Neural progenitor cell (in vitro differentiated cells): ENCODE measurements at places on chromosomes 7 and 10.

DNA sequence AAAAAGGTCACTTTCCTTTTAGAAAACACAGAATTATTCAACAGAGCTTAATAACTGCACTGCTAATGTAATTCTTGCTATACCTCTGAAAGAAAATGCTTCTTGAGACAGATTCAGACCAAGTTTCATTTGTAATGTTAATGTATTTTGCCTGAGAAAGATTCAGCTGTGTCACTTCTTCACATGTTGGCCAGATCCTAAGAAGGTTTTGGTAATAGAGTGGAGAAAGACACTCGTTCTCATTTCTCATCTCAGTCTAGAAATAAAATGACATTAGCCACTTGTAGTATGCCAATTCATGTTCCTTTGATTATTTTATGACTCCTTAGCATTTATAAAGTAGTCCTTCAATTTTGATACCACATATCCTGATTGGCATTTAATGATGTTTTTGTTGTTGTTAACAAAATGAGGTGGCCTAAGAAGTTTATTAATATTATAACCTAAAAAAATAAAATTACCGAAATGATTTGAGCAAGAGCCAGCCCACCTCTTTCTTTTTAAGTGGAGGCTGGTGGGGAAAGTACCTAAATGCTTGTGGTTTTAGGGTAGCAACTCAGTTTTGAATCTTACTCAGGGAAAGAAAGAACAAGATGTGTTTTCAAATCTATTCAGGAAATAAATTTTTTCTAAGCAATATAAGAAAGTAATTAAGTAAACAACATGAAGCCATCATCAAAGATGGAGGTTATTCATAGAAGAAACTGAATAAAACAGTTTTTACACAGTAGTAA lies 16.4 kb upstream of the ELAPOR2 start:
- no peak overlapping the region for H3K4me3 ChIP-seq
- no peaks in the 10 kb centered on the region for H3K27me3 ChIP-seq
- no peaks in the 10 kb centered on the region for H3K4me1 ChIP-seq

DNA sequence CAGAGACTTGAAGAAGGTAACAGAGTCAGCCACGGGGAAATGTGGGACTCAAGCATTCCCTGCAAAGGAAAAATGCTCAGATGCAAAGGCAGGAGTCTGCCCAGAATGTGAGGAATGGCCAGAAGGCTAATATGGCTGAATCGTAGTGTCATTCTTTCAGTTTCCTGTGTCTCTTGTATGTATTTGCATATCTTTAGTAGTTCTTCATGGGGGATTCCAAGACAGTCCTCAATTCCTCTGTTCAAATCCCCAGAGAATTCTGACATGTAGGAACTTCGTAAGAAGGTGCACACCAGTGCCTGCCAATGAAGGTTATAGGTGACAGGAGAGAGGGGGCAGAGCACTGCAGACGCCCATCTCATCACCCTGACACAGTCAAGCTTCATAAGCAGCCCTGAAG lies 154.4 kb downstream of the CACNB2 start:
- no peak overlapping the region for H3K4me3 ChIP-seq
- H3K27ac ChIP-seq: no peak overlapping the region
- H3K36me3 ChIP-seq: no peaks in the 10 kb centered on the region
- no peaks in the 10 kb centered on the region for H3K4me1 ChIP-seq

- DNase-seq: no peak
- H3K36me3 ChIP-seq: no peaks in the 10 kb centered on the region
- no peak overlapping the region for H3K27ac ChIP-seq
- no peaks in the 10 kb centered on the region for H3K27me3 ChIP-seq
Measured at GRCh38 chr7:116329686-116330503, 119.6 kb downstream of the TES start.

DNA sequence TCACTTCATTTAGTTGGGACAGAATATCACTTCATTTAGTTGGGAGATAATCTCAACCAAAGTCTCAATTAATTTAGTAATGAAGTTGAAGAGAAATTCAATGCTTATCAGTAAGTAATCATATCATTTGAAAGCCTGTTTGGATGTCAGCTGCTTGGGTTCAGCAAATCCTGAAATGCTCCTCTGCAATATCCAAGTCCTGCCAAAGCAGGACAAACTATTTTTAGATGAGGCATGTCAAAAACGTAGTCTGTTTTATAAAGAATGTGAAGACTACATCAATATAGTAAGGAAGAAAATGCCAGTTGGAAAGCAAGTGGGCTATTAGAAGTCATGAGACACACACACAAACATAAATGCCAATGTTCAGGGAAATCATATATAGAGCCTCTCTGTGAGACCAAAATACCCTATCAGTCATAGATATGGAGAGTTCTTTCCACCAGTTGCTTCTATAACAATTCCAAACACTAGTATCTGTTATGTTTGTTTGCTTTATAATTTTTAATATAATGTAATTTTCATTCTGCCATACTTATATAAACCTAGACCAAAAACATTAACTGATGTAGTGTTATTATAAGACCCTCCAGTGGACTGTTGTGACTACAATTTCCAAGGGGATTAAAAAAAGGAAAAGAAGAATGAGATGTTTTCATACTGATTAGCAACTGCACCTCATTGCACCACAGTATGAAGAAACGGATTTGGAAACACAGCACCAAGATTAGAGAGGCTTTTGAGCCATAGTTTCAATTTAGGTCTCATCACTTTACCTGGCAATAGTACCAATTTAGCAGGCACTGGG lies 160.7 kb downstream of the LRRTM3 start:
- no peak overlapping the region for H3K4me3 ChIP-seq
- no peak overlapping the region for H3K27ac ChIP-seq
- no peaks in the 10 kb centered on the region for H3K27me3 ChIP-seq
- H3K4me1 ChIP-seq: peaks cover 3% of the 10 kb centered on the region
- DNase-seq: no peak
- no peaks in the 10 kb centered on the region for H3K36me3 ChIP-seq

- no peaks in the 10 kb centered on the region for H3K4me1 ChIP-seq
- H3K27me3 ChIP-seq: no peaks in the 10 kb centered on the region
- H3K27ac ChIP-seq: no peak overlapping the region
- no peaks in the 10 kb centered on the region for H3K36me3 ChIP-seq
Measured at GRCh38 chr7:49564379-49564714, 209.1 kb upstream of the VWC2 start.

GRCh38 chr7:48933549-48934085 lies 9.3 kb downstream of the CDC14C start:
- DNase-seq: no peak
- H3K36me3 ChIP-seq: no peaks in the 10 kb centered on the region
- no peaks in the 10 kb centered on the region for H3K27me3 ChIP-seq
- H3K4me3 ChIP-seq: no peak overlapping the region

DNA sequence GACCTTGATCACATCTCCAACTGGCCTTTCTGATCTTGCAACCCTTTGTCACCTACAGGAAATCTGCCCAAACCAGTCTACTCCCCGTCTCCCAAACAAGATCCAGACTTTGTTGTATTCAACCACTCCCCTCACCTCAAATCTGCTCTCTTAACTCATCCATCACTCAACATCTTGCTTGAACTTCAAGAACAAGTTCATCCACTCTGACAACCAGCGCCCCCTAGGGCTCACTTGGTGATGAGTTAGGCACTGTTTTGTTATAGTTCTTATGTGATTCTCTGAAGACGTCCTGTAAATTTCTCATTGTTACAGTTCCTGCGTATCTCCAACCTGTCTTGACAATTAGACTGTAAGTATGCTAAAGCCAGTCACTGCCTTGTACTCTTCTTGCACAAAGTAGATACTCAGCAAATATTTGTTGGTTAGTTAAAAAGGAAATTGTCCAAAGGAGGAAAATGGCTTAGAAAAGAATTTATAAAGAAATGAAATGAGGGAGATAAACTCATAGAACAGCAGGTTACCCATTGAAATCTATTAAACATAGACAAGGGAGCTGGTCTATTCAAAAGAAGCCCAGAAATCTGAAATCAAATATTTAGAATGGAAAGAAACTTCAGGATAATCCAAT lies 5.3 kb downstream of the FRMD4A start:
- no peaks in the 10 kb centered on the region for H3K36me3 ChIP-seq
- no peaks in the 10 kb centered on the region for H3K27me3 ChIP-seq
- no peak overlapping the region for H3K27ac ChIP-seq
- no peak overlapping the region for H3K4me3 ChIP-seq

DNA sequence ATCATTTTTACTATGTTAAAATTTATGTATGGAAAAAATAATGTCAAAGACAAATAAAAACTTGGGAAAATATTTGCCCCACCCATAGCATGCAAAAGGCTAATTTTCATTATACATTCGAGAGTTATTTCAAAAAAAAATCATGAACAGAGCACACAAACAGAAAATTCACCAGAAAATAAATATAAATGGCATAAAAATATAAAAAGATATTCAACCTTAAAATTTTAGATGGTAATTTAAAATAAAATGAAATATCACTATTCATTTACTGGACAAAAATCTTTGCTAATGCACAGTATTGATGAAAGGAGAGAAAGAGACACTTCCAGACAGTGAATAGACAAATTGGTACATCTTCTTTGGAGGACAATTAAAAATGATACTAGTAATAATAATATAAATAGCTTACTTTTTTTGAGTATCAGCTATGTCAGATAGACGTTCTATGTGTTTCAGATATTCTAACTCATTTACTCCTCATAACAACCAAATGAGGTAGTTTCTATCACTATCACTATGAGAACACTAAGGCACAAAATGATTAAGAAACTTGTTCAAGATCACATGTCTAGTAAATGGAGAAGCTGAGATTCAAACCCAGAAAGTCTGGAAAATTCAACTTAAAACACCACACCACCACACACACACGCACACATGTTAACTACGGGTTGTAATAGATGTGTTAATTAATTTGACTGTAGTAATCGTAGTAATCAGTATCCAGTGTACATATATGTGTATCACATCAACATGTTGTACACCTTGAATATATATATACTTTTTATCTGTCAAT lies 63.0 kb downstream of the CCDC71L start:
- H3K4me1 ChIP-seq: no peaks in the 10 kb centered on the region
- H3K36me3 ChIP-seq: no peaks in the 10 kb centered on the region

DNA sequence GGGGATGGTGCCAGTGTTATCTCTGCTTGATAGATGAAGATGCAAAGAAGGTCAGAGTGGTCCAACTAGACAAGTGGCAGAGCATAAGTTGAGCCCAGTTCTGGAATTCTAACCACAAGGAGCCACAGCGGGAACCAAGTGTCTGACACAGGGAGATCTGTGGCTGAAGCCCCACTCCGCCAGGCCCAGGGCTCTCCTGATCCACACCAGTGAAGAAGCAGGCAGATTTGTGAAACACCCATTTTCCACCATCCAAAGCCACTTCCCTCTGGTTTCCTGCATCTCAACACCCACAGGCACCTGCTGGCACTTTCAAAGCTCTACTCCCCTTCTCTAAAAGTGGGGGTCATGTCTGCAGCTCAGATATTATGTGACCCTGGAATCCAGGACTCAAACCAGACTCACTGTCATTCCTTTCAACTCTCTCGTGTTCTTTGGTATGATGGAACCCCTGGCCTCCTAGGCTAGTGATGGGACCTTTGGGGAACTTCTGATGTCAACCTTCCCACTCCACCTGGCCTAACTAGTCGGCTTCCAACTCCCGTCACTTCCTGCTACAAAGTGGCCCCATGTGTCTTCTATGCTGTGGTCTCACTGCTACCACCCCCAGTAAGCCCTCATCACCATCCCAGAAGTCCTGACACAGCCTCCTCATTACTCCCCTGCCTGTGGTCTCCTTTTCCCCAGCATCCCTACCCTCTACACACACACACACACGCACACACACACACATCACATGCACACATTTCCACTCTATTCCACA lies 177.6 kb downstream of the GRID1 start:
- H3K27ac ChIP-seq: no peak overlapping the region
- DNase-seq: no peak
- no peaks in the 10 kb centered on the region for H3K27me3 ChIP-seq

DNA sequence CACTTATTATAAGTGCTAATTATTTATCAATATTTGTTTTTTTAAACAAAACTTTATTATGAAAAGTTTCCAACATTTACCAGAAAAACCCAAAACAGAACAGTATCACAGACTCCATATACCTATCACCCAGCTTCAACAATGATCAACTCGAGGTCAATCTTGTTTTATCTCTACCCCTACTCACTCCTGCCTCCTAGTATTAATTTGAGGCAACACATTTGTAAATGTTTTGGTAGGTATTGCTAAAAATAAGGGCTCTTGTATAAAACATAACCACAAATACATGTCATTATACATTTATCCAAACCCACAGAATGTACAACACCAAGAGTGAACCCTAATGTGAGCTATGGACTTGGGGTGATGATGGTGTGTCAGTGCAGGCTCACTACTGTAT lies 15.9 kb upstream of the CDH23 start:
- H3K27me3 ChIP-seq: peaks cover 6% of the 10 kb centered on the region
- DNase-seq: no peak
- H3K27ac ChIP-seq: no peak overlapping the region
- peaks cover 31% of the 10 kb centered on the region for H3K4me1 ChIP-seq
- H3K36me3 ChIP-seq: no peaks in the 10 kb centered on the region

DNA sequence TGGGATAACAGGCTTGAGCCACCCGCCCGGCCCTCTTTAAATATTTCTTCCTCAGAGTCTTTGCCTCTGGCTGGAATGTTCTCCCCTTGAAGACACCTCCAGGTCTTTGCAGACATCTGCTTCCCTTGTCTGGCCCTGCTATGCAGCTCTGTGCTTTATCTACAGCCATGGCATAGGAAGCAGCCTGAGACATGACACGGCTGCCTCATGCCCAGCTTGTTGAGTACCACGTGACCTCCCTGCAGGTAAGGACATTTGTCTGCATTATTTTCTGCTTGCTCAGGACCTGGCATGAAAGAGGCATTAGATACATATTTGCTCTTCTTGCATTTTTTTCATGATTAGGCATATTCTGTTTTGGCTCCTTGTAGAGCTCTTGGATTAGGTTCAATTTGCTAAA lies 113.8 kb upstream of the KLF6 start:
- no peaks in the 10 kb centered on the region for H3K36me3 ChIP-seq
- H3K27ac ChIP-seq: no peak overlapping the region
- H3K4me3 ChIP-seq: no peak overlapping the region
- no peak for DNase-seq

GRCh38 chr7:140564643-140565042 lies 76.0 kb downstream of the DENND2A start:
- H3K4me1 ChIP-seq: peaks cover 24% of the 10 kb centered on the region
- no peaks in the 10 kb centered on the region for H3K36me3 ChIP-seq
- no peaks in the 10 kb centered on the region for H3K27me3 ChIP-seq
- H3K27ac ChIP-seq: peak overlapping the region; percentile 31
- no peak overlapping the region for H3K4me3 ChIP-seq

- H3K27ac ChIP-seq: no peak overlapping the region
- H3K27me3 ChIP-seq: no peaks in the 10 kb centered on the region
- H3K4me3 ChIP-seq: no peak overlapping the region
- DNase-seq: no peak
Measured at GRCh38 chr7:28017372-28017771, 163.2 kb downstream of the JAZF1 start.

DNA sequence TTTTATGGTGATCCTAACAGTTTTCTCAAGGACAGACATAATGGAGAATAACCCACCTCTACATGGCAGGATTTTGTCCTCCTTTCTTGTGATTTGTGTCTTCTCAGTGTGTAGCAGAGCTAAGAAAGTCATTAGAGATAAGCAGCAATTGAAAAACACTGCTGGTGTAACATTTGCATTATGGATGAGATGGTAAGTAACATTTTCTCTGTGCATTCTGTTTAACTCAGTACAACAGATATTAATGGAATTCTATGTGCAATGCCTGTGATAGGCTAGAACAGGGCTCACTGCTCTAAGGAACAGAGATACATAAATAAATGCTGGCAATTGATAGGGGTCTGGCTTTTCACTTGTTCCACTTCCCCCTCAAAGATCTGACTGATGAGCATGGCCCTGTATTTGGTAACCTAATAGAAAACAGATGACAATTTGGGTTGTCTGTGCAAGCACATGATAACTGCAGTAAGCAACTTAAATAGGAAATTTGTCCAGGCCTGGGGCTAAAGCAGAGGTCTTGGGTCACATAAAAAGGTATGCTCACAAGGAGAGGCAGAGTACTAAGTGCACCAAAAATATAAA lies 560.3 kb upstream of the POM121L12 start:
- DNase-seq: no peak
- no peak overlapping the region for H3K4me3 ChIP-seq
- no peaks in the 10 kb centered on the region for H3K4me1 ChIP-seq
- no peaks in the 10 kb centered on the region for H3K27me3 ChIP-seq
